GDM1 (cell line): ENCODE measurements at places on chromosomes 13 and 19.

DNA sequence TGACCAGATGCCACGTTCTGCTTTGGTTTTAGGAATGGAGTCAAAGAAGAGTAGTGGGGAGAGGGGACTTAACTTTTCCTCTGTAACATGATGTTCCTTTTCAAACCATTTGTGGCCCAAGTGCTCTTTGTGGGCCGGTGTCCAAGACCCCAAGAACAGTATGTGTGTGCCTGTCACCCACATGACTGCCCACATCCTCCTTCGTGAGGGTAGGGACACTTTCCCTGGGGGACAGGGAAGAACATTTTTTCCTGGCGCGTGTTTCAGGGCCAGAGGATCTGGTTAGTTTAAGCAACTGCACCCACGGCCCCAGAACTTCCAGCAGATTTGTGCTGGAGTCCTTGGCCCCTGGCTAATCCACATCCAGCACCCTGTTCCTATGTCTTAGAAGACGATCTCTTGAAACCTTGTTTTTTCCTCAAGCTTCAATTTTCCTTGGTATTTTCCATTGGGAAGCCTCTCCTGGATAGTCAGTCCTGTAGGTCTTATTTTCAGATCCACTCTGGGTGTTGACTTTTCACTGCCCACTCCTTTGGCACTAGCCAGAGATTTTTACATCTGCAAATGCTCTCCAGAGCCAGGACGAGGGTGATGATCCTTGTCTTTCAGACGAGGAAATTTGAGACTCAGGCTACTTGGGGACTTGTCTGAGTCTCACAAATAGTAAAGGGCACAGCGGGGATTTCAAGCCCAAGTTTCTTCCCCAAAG lies 10.8 kb upstream of the CCDC97 start:
- DNase-seq: no peak

- DNase-seq: no peak
These were observed 17.7 kb upstream of the FBXO17 start for GRCh38 chr19:38993271-38993670.

DNA sequence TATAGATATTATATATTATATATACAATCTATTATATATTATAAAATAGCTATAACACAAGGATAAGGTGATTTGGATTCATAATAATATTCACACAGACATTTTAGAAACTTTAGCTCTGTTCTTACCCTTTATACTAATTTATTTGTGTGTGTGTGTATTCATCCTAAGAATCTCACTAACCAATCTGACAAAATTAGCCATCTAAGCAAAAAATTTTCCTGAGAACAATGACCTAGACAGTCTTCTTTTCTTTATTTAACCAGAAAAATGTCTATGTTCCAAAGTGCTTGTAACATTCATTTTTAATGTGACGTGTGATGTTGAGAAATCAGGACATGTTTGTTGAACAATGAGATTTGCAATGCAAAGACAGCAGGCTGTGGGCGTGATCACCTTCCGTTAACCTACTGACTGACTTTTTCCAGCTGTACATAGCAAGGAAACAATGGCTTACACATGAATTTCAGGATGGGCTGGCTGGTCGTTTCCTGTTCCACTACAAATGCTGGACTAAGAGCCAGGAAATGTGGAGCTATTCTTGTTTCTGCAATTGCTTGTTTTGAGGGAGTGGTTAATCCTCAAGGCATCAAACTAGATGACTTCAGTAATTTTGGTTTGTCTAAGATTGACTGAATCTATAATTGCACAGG lies 634.6 kb upstream of the ARGLU1 start:
- DNase-seq: no peak

DNA sequence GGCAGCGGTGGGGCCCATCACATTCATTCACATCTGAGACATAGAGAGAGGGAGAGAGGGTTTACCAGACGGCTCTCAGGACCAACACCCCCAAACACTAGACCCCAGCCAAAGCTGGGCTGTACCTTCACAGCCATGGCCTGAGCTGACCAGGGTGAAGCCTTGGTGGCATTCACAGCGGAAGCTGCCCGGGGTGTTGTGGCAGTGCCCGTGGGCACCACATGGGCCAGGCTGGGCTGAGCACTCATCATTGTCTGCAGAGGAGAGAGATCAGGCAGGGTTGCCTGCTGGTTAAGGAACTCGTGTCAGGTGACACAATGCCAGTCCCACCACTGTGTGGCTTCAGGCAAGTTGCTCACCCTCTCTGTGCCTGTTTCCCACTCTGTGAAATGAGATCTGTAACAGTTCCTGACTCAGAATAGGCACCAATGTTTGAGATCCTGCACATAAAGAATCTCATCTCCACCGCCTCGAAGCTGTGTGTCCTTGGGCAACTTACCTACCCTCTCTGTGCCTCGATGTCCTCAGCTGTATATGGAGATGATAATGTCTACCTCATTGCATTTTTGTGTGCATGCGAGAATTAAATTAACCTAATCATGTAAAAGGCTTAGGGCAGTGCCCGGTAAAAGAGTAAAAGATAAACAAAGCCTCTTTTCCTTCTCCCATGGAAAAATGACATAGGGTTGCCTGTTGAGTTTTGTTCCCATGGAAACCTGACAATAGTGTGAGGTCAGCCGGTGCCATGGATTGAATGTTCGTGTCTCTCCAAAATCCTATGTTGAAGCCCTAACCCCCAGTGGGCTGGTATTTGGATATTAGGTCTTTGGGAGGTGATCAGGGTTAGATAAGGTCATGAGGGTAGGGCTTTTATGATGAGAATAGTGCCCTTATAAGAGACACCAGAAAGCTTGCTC lies 22.9 kb downstream of the CCL25 start:
- DNase-seq: no peak

GRCh38 chr13:42478531-42479156 lies 95.3 kb upstream of the TNFSF11 start:
- DNase-seq: no peak

GRCh38 chr13:68588623-68589022 lies 1358.5 kb upstream of the PCDH9 start:
- no peak for DNase-seq

DNA sequence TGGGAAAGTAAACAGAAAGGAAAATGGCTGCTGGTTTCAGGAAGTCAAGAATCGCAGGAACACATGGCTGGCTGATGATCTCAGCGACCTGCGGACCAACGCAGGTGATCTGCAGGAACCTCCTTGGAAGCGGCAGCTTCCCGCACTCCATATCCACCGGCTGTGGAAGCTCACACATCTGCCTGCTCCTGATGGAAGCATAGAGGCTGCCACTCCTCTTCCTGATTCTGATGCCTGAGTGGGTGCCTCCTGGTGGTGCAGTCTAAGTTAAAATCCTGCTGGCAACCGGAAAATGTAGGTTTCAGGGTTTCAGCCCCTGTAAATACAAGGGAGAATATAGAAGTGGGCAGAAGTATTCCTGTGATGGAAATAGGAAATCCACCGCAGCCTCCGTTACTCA lies 75.5 kb downstream of the TNFSF13B start:
- DNase-seq: no peak

DNA sequence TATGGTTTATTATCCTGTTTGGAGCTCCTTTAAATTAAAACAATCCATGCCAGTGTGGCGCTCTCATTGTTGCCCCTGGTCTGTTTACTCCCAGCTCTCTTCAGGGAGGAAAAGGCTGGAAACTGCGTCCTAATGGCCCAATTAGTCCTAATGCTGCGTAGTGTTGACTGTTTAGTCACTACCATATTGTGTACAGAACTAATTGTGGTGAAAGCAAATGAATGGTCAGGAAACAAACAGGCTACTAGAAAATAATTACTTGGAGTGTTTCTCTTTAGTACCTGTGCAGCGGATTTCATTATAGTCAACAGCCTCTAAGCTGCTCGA lies 54.5 kb upstream of the MTIF3 start:
- DNase-seq: no peak

DNA sequence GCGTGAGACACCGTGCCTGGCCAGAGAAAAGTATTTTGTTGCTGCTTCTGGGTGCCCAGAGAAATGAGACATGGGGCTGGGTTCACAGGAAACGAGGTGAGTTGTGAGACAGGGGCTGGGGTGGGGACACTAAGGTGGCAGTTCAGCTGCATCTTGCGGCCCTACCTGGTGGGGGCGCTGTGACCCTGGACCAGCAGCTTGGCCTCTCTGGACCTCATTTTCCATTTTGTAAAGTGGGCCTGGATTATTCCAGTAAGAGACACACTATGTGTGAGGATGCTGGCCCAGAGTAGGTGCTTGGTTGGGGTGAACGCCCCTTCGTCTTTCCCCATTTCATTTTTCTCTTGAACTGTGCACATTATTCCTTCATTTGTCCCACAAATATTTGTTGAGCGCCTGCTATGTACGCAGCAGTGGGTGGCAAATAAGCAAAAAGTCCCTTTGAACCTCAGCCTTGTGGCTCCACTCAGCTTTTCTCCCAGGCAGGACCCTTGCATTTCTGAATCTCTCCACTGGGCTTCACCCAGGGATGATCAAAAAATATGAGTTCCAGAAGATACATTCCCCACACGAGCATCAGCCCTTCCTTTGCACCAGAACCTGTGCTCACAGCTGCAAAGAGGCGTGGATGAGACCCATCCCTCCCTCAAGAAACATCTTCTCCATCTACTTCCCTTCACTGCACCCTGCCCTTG lies 26.6 kb upstream of the OR10H1 start:
- no peak for DNase-seq

DNA sequence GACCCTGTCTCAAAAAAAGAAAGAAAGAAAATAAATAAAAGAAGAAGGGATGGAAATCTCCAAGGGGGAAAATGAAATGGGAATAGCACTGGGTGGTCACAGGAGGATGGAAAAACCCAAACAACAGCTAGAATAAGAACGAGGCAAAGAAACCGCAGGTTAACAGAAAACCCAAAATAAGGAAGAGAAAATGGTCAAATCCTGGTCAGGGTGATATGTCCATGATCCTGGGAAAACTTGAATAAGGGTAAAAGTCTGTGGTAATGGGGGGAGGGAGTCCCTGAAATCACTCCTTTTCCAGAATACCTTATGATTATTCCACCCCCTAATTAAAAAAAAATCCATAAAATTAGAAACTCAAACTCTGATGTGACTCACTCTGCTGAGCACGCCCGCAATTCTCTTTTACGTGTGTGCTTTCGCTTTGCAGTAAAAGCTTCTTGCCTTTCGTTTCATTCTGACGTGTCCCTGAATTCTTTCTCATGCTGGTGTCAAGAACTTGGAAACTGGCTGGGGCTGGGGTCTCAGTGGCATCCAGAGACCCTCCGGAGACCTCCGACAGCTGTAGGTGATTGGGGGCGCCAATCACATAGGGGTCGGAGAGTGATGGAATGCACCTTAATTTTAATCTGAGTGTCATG lies 4.3 kb upstream of the NAXD start:
- no peak for DNase-seq

DNA sequence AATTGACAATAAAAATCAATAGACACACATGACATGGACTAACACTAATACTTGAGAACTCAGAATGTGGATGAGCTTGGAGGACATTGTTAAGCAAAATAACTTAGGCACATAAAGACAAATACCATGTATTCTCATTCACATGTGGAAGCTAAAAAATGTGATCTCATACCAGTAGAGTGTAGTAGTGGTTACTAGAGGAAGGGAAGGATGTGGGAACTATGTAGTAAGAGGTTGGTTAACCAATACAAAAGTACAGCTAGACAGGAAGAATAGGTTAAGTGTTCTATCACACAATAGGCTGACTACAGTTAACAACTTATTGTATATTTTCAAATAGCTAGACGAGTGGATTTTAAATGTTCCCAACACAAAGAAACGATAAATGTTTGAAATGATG lies 415.8 kb upstream of the KLF12 start:
- DNase-seq: peak; percentile 6
